Neural crest cell (in vitro differentiated cells): ENCODE measurements at places on chromosomes 7 and 10. TPM values are rescaled to one million over a fixed set of nuclear protein-coding genes. Genes with fewer than 3 reads are reported as not detected.

The ALOX5 gene
- not detected in 2 replicates for total RNA-seq

The LIPM gene
- total RNA-seq, result not detected in 2 replicates

The KEL gene
- 1.4 and 1.7 TPM in 2 replicates for total RNA-seq

The PVRIG gene
- not detected in 2 replicates for total RNA-seq

GRCh38 chr7:119918185-119918584, 354.8 kb upstream of the KCND2 start:
- no peaks in the 10 kb centered on the region for H3K27me3 ChIP-seq
- no peak overlapping the region for H3K27ac ChIP-seq
- no peaks in the 10 kb centered on the region for H3K36me3 ChIP-seq
- no peaks in the 10 kb centered on the region for H3K4me1 ChIP-seq
- H3K4me3 ChIP-seq, result no peak overlapping the region

DNA sequence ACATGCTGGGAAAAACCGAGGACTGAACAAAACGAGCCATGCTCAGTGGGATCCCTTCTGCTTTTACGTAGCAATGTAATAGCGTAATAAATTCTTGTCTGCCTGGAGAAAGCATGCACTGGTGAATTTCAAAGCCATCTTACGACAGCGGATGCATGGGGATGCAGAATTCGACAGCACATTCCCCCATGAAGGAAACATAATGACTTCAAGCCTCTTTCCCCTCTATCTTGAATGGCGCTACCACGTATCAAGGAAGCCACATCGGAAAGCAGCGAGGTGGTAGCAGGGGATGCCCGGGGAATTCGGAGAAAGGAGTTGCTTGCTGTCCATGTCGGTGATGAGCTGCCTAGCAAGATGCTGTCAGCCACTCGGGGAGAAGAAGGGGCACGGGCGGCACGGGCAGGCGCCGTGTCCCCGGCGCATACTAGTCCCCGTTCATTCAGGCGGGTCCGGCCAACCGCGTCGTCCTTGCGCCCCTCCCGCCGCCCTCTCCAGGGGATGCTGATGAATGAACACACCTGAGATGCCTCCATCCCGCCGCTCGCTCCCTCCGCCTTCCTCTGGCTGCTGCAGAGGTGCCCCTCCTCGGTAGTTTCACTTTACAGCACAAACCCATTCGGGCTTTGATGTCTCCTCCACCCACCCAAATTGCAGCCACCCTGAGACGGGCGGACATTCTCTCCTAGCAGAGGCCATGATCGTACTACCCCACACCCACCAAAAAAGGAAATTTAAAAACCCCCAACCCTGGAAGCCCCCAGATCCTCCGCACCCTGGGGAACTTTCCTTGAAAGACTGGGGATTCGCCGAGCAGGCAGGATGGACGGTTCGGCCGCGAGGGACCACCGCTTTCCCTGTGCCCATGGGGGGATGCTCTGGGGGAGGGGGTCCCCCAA, 644 bp downstream of the SORBS1 start:
- peak overlapping the region; percentile 96 for H3K4me3 ChIP-seq
- H3K4me1 ChIP-seq, result peaks cover 46% of the 10 kb centered on the region
- peaks cover 31% of the 10 kb centered on the region for H3K27me3 ChIP-seq
- DNase-seq, result peak; percentile 13

- no peak for DNase-seq
- H3K27me3 ChIP-seq, result no peaks in the 10 kb centered on the region
- H3K36me3 ChIP-seq, result no peaks in the 10 kb centered on the region
Observed at GRCh38 chr7:22718200-22718711, 8.7 kb upstream of the IL6 start.

DNA sequence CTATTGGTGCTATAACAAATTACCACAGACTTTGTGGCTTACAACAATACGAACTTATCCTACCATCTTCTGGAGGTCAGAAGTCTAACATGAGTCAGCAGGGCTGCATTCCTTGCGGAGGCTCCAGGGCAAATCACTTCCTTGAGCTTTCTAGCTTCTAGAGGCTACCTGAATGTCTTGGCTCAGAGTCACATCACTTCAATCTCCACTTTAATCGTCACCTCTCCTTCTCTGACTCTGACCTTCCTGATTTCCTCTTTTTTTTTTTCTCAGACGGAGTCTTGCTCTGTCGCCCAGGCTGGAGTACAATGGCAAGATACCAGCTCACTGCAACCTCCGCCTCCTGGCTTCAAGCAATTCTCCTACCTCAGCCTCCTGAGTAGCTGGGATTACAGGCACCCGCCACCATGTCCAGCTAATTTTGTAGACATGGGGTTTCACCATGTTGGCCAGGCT, 44.6 kb upstream of the ANAPC16 start:
- H3K4me3 ChIP-seq, result no peak overlapping the region
- H3K27ac ChIP-seq, result no peak overlapping the region
- no peaks in the 10 kb centered on the region for H3K27me3 ChIP-seq
- H3K4me1 ChIP-seq, result peaks cover 8% of the 10 kb centered on the region

DNA sequence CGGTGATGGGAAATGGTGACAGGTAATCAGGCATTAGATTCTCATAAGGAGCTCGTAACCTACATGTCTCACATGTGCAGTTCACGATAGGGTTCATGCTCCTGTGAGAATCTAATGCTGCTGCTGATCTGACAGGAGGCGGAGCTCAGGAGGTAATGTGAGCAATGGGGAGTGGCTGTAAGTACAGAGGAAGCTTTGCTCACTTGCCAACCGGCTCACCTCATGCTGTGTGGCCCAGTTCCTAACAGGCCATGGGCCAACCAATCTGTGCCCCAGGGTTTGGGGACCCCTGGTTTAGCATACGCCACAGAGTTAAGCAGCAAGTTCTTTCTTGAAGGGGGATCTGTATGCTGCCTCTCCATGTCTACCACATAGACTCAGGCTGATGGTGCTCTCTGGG, 133.1 kb downstream of the IQUB start:
- no peak overlapping the region for H3K27ac ChIP-seq
- no peaks in the 10 kb centered on the region for H3K36me3 ChIP-seq
- no peak for DNase-seq
- H3K4me3 ChIP-seq, result no peak overlapping the region
- no peaks in the 10 kb centered on the region for H3K27me3 ChIP-seq

DNA sequence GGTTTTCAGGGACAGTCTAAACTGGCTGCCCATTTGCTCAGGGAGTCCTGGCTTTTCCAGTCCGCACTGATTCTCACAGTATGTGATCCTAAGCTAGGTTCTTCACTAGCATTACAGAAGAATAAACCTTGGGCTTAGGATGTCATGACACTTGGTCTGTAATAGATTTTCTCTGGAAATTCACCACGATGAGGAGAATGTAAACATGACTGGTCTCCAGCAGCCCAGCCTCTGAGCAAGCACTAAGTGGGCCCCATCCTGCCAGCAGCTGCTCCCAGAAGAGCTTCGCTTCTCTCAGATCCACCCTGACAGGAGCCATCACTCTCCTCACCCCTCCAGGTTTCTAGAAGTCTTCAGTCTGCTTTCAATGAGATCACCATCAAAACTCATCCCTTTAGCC, 103.7 kb upstream of the ZPBP start:
- H3K4me1 ChIP-seq, result peaks cover 3% of the 10 kb centered on the region
- H3K27ac ChIP-seq, result no peak overlapping the region
- DNase-seq, result no peak
- no peaks in the 10 kb centered on the region for H3K36me3 ChIP-seq
- H3K4me3 ChIP-seq, result no peak overlapping the region
- peaks cover 5% of the 10 kb centered on the region for H3K27me3 ChIP-seq

- no peak overlapping the region for H3K27ac ChIP-seq
- peaks cover 8% of the 10 kb centered on the region for H3K27me3 ChIP-seq
- peaks cover 3% of the 10 kb centered on the region for H3K4me1 ChIP-seq
Observed at GRCh38 chr10:48273741-48274140, 755 bp downstream of the FRMPD2 start.

DNA sequence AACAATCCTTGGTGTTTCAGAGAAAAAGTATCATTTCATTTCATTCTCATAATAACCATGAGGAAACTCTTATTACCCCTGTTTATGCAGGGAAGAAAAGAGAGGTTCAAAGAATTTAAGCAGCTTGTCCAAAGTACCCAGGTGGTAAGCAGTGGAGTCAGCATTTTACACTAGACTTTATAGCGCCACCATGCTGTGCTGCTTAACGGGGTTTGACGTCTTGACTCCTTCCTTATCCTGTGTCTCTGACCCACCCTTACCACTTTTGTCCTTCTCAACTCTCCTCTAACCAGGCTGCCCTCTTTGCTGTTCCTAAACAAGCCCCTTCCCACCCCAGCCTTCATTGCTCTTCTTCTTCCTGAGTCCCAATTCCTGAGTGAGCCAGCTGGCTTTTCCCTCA, 117.0 kb upstream of the AHR start:
- DNase-seq, result no peak
- H3K27me3 ChIP-seq, result no peaks in the 10 kb centered on the region
- H3K36me3 ChIP-seq, result no peaks in the 10 kb centered on the region
- H3K27ac ChIP-seq, result no peak overlapping the region
- no peak overlapping the region for H3K4me3 ChIP-seq
- no peaks in the 10 kb centered on the region for H3K4me1 ChIP-seq
